ENCODE measurements at places on chromosomes 5 and 9. TPM values are rescaled to one million over a fixed set of nuclear protein-coding genes. Genes with fewer than 3 reads are reported as not detected.

APBA1 gene
- 1.3 TPM for total RNA-seq

DNA sequence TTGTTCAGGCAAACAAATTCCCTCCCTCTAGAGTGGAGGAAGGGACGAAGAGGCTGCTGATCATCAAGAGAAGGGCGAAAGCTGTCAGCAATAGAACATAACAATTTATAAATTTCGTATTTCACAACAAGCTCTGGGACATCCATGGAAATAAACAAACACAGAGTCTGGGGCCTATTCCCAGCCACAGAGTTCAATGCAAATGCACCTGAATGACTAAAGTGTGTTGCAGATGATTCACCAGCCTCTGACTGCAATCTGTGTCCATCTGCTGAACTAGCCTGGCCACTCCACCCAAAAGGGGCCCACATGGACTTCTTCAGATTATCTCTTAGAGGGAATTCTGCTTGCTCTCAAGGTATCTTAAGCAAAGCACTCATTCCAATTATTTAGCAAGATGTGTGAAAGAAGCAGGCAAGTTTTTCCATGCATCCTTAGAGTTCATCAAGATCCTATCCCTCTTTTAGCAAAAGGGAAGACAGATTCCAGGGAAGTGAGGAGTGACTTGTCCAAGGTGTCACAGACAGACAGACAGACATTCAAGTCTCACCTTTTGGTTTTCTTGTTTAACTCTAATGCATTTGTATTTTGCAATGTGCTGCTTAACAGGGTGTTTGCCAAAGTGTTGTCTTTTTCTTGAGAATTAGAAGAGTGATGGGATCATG lies 307.8 kb upstream of the PAPPA start:
- no peak for DNase-seq
- no peak overlapping the region for H3K4me3 ChIP-seq

PCDHB2 gene
- total RNA-seq, result not detected

- DNase-seq, result no peak
- H3K27me3 ChIP-seq, result peaks cover 18% of the 10 kb centered on the region
- H3K4me3 ChIP-seq, result no peak overlapping the region
- no peaks in the 10 kb centered on the region for H3K4me1 ChIP-seq
Measured at GRCh38 chr5:172559004-172559932, 81.8 kb upstream of the NEURL1B start.

DNA sequence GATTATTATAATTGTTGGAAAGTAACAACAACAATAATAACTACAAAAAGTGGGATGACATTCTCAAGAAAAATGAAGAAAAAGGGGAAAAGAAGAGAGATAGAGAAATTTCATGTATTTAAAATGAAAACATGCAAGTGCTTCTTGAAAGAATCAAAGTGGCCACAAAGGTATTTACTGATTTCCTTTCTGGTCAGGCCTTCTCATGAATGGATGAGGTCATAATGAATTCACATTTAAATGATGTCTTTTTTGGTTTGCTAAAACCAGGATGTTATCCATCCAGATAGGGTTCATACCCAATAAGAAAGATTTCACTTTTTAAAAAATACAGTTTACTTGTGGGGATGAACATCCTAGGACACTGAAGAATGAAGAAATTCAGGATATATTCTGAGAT lies 446.4 kb upstream of the PTGER4 start:
- no peak overlapping the region for H3K27ac ChIP-seq
- H3K36me3 ChIP-seq, result peaks cover 5% of the 10 kb centered on the region
- H3K4me3 ChIP-seq, result no peak overlapping the region
- H3K4me1 ChIP-seq, result peaks cover 5% of the 10 kb centered on the region

DNA sequence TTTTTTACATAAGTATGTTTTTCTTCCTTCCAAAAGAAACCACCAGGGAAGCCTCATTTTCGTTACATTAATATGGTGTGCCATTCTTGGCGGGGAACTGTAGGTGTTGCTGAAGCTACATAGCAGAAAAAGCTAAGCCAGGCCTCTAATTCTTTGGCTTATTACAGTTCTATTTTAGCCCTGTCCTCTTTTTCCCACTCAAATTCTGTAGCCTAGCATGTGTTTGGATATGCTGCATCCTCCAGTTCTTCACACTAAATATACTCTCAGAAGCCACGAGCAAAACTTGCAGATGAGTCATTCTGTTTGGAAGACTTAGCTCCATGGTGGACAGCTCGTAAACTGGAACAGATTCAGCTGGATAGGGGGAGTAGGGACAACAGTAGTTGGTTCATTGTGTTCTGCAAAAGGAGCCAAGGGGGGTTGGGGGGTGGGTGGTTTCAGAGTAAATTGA lies 369.4 kb downstream of the TMEM161B start:
- H3K36me3 ChIP-seq, result no peaks in the 10 kb centered on the region
- no peaks in the 10 kb centered on the region for H3K27me3 ChIP-seq
- H3K4me1 ChIP-seq, result no peaks in the 10 kb centered on the region
- DNase-seq, result no peak
- no peak overlapping the region for H3K27ac ChIP-seq

PCDHA9 gene
- total RNA-seq, result not detected

DNA sequence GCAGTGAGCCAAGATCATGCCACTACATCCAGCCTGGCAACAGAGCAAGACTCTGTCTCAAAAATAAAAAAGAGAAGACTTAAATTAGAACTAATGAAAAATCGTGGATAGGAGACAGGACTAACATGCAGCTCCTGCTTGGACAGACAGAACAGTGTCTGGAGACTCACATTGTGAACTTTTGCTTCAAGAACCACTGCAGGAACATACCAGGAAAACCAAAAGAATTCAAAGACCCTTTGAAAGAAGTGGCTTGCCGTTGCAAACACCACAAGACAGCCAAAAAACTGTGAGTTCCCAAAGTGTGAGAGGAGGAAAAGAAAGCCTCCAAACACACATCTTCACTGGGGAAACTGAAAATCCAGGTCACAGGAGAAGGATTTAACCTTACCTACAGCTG lies 48.8 kb upstream of the SNAPC3 start:
- no peaks in the 10 kb centered on the region for H3K36me3 ChIP-seq
- H3K27ac ChIP-seq, result no peak overlapping the region
- no peaks in the 10 kb centered on the region for H3K27me3 ChIP-seq
- H3K4me3 ChIP-seq, result no peak overlapping the region

GRCh38 chr5:93574491-93575305 lies 6.3 kb downstream of the NR2F1-AS1 start:
- no peak overlapping the region for H3K27ac ChIP-seq
- H3K4me1 ChIP-seq, result peaks cover 16% of the 10 kb centered on the region
- no peak overlapping the region for H3K4me3 ChIP-seq
- H3K36me3 ChIP-seq, result no peaks in the 10 kb centered on the region
- peaks cover 75% of the 10 kb centered on the region for H3K27me3 ChIP-seq

DNA sequence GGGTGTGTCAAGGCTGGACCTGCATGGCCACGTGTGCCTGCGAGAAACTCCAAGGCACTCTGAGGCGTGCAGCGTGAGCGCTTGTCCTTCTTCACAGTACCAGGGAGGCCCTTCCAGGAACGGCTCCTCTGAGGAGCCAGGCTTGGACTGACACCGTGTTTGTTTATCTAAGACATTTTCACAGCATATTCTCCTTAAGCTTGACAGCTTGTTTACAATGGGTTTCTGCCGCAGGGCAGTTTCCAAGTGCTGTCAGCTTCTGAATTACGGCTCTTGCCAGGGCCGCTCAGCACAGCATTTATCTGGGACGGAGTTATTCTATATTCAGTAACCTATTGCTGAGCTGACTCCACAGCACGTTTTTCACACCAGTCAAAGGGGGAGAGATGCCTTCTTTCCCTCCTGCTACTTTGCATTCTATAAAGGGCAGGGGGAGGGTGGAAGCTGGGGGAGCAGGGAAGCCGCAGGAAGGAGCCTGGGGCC lies 98.4 kb downstream of the LMNB1 start:
- no peak for DNase-seq
- no peaks in the 10 kb centered on the region for H3K4me1 ChIP-seq
- H3K27me3 ChIP-seq, result no peaks in the 10 kb centered on the region
- H3K36me3 ChIP-seq, result peaks cover 13% of the 10 kb centered on the region

All from natural killer cell treated with Interleukin-12 subunit alpha and Interleukin-12 subunit beta and Interleukin-15 and Interleukin-18, amount 100 ng/mL, for 72 hours (primary cell).